ENCODE measurements at places on chromosomes 3 and 15.

GRCh38 chr3:28590860-28591259 is 242.2 kb upstream of the AZI2 start:
- no peak for DNase-seq

DNA sequence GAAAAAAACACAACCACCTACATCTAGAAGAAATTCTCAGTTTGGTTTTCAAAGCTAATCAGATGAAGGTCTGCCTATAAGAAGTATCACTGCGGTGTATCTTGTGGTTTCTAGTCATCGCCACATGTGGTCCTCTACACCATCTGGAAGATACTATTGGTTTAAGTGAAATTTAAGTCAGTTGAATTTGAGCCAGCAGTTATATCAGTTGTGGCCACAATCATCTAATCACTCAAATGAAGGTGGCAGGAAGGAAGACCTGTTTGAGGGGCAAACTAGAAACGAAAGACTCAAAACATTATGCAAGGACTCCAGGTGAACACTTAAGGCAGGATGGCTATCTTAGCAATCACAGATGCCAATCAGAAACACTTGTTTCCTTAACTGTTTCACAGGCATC is 48.7 kb downstream of the ETV5 start:
- DNase-seq: no peak

DNA sequence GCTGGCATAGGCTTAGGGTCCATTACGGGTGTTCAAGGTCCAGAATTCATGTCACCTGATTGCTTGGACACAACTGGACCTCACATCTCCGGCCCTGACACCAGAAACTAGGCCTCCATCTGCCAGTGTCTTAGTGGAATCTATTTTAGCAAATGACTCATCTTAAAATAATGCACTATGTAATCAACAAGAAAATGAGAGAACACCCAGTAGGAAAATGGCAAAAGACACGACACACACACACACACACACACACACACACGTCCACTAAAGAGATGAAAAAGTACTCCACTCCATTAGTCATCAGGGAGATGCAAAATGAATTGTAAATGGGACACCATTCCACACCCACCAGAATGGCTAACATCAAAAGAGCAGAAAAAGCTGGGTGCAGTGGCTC is 11.2 kb downstream of the APBA2 start:
- DNase-seq: no peak

- no peak for DNase-seq
These were observed 268.5 kb downstream of the SHQ1 start for GRCh38 chr3:72579581-72580245.

DNA sequence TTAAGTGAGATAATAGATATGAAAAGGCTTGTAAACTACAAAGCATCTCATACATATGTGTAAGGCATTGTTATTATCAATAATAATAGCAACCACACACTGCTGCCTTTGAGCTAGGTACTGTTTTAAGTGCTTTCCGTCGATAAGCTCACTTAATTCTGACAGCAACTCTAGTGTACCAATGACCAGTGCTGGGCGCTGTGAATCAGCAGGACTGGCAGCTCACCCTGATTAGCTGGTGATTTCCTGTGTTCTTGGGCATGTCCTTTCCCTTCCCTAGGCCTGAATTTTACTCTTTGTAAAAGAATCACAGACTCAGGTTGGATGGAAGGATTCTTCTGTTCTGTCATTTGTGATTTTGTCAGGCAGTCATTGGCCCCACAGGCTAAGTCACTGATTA is 215.6 kb downstream of the LPP start:
- no peak for DNase-seq

DNA sequence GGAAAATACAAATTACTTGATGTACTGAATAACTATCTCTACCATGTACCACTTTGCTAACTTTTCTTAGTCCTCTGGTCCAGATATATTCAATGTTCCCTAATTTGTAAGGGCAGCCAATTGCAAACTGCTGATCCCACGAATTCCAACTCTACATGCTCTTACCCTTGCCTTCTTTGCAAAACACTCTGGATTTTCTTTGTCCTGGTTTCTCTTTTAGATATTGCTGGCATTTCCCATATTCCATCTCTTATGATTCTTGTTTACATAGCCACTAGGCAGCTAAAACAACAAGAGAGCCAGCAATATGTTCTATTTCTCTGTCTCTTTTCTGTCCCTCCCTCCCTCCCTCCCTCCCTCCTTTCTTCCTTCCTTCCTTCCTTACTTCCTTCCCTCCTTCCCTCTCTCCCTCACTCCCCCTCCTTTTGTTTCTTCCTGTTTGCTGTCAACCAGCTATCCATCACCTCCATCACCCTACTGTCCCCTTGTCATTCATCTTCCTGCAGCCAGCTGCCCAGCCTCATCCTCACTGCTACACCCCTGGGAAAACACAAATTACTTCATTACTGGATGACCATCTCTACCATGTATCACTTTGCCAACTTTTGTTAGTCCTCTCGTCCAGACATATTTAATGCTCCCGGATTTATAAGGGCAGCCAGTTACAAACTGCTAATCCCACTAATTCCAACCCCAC is 33.8 kb downstream of the SETMAR start:
- DNase-seq: no peak

GRCh38 chr3:134911586-134912548 is 116.8 kb downstream of the EPHB1 start:
- DNase-seq: no peak

DNA sequence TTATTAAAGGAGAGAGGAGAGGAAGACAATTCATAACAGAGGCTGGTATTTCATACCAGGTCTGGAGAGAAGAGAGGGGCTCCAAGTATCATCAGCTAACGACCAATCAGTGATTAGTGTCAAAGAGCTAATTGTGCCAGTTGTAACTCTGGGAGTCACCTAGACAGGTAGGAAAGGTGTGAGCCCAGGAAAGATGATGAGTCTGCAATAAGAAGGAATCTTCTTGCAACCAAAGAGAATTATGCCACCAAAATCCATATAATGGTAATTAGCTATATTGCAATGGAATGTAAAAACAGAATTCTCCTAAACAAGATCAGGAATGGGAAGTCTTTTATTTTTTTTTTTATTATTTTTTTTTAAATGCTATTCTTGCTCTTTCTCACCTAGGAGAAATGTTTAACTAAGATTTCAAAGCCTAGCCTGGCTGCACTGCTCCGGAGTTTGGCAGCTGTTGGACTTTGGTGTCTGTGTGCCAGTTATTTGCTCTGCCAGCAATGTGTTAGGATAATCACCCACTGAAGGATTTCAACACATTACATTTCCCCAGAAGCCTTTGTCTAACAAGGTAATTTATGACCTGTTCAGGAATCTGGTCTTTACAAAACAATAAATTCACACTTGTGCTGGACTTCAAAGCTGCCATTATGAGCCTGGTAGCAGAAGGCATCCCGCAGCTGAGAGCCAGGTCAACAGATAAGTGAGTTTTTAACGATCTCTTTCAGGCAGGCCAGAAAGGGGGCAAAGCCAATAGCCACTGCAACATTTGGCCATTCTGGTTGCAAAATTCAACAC is 89.4 kb downstream of the FOXB1 start:
- DNase-seq: peak; percentile 80

DNA sequence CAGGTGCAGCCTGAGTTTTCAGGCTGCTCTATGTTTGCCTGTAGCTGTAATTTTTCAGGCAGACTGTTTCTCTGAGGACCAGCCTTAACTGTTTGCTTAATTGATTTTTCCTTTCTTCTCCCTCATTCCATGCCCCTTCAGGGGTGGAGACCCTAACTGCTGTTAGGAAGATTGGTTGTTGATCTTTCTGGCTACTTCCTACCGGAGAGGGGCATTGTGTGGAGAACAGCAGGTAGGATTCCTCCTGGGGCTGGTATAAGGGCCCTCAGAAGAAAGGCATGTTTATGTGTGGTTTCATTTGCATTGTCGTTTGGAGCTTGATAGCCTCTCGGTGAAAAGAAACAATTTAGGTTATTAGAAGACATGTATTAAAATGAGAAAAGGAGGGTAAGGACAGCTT is 56.9 kb upstream of the GOLGA6L2 start:
- peak; percentile 20 for DNase-seq

DNA sequence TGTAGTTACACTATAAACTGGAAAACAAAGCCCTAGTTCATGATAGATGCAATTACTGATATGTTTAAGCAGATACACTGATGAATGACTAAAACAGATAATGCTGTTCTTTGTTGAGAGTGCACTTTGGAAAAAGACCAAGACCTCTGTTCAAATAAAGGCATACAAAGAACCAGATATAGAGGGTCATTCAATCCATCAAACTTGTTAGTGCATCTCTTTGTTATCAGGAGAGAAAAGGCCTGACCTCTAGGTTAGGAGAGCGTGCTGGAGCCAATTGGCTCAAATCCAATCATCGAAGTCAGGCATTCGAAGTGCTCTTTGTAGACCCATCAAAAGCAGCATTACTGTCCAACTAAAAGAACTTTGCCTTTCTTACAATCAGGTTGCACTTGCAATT is 124.2 kb downstream of the TFG start:
- DNase-seq: no peak

- no peak for DNase-seq
These were observed 94.6 kb upstream of the RASGRF1 start for GRCh38 chr15:79185199-79185598.

- DNase-seq: no peak
These were observed at the start of gene KLHL6 for GRCh38 chr3:183555541-183556081. KLHL6 (minus strand) TSS chr3:183555706; CDS start chr3:183555653, 53 bp downstream.

- no peak for DNase-seq
These were observed 808.8 kb downstream of the TUSC7 start for GRCh38 chr3:117518364-117518763.

DNA sequence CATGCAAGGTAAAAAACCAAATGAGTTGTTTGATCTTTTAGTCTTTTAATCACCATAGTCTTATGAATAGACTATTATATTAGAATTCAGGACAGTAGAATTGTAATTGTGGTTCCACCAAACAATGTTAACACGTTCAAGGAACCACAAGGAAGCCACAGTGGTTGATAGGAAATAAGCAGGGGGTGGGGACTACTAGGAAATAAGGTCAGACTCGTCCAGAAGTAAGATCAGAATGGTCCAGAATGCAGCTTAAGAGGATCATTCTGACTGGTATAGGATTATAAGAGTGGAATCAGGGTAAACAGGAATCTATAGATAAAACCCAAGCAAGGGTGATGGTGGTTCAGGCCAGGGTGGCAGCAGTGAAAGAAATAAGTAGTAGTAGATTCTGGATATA is 7.5 kb downstream of the MYNN start:
- DNase-seq: no peak

DNA sequence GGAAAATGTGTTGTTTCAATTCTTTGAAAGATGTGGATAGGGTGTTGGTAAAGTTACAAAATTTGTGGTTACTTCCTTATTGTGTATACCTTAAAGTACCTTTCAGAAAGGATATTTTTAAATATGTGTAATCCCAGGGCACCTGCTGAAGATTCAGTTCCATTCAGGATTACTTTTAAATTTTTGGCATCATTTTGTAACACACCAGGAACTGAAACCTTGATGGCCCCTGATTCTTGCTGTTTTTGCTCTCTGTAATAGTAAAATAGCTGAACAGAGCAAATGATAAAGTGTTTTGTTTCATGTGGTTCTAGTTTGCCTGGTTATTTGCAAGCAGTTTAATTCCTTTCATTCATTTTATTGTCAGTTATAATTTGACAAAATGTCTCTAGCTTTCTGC is 160.9 kb downstream of the KLHL25 start:
- DNase-seq: no peak

DNA sequence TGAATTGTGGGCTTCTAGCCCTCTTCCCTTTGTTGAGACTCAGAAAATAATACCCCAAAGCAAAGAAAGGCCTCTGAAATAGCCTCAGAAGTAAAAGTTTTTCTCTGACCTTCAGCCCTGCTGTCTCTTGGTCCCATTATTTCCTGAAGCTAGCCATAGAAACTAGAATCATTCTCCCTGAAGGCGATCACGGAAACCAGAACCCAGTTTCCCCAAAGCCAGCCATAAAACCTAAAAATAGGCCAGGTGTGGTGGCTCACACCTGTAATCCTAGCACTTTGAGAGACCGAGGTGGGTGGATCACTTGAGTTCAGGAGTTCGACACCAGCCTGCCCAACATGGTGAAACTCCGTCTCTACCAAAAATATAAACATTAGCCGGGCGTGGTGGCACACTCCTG is 27.2 kb downstream of the EXD1 start:
- no peak for DNase-seq

DNA sequence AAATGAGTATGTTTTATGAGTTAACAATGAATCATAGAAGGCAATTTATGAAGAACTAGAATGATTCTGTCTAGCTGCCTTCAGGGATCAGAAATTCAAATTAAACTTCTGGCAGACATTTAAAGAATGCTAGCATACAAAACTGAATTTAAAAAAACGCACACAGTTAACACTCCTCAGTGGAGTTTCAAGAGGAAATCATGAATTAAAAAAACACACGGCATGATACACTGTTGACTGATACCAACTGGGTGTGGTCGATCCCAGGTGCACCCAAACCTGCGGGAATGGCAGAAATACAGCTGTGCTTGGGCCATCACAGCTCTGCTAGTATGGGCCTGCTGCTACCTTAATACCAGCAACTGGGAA is 526.0 kb downstream of the FOXP1 start:
- no peak for DNase-seq

DNA sequence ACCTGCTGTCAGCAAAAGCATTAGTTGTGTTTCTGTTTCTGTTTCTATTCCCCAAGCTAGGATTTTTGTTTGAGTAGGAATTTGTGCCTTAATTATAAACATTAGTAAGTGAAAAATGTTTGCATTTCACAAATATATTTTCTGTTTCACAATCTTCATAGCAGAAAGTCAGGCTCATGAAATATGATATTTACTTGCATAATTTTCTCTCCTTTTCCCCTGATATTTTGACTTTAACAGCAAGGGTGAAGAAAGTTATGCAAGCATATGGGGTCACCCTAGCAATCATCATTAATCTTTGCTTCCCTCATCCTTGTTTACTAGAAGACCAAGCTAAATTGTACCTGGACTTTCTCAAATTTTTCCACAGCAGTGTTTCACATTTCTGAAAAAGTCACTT is 140.3 kb upstream of the SEMA6D start:
- DNase-seq: no peak

- DNase-seq: no peak
These were observed 243.4 kb downstream of the WNT5A start for GRCh38 chr3:55243678-55244077.
